Hematopoietic multipotent progenitor cell treated with erythropoietin and hydrocortisone succinate and interleukin-3 and kit ligand, for 17 days (in vitro differentiated cells): ENCODE measurements at places on chromosomes 7 and 10.
A peak's percentile ranks its signal among the peaks of the same experiment; 100 is the strongest.

GRCh38 chr10:32960022-32960421 is 2.0 kb upstream of the ITGB1 start:
- peak; percentile 10 for DNase-seq

GRCh38 chr7:146492017-146492416 is 375.4 kb downstream of the CNTNAP2 start:
- DNase-seq = no peak

GRCh38 chr10:14671386-14671831 is 103.3 kb downstream of the FAM107B start:
- no peak for DNase-seq

DNA sequence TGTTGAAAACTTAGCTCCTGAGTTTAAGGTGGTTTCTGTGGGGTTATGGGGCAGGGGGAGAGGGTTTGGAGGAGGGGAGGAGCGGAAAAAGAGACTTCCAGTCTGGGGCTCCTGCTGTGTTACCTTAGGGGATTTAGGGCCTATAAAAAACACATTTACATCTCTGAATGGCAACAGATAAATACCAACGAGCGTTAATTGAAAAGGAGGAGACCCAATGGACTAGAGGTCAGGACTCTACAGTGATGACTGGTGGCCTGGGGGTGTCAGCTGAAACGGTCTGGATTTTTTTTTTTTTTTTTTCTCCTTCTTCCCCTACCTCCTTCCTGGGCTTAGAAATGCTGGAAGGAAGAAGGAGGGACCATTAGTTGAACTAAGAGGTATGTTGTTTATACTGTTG is 47.4 kb downstream of the AUTS2 start:
- DNase-seq = no peak

DNA sequence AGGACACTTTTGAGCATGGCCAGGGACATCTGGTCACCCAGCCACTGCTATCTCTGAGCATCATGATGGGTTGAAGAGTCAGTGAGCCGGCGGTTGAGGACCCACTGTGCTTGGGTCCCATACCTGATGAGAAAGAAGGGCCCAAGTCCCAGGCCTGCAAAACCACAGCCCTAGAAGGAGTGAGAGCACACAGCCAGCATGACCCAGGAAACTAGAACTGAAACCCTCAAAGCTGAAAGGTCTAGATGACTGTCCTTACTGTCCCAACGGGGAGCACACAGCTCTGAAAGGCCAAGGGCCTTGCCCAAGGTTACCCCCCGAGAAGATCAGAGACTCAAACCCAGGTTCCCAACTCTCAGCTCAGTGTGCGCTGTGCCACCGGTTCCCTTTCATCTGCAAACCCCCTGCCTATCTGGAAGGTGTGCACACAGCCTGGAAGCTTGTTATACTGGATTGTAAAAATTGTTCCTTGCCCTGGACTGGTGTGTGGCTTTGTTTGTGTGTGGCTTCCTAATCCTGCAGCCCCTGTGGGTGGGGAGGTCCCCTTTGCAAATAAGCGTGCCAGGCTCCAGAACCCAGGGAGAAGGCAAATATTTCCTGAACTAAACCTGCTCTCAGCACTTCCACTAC is 22.6 kb upstream of the PSAP start:
- no peak for DNase-seq

- DNase-seq = no peak
Measured at GRCh38 chr10:63665670-63666134, 144.5 kb downstream of the REEP3 start.

DNA sequence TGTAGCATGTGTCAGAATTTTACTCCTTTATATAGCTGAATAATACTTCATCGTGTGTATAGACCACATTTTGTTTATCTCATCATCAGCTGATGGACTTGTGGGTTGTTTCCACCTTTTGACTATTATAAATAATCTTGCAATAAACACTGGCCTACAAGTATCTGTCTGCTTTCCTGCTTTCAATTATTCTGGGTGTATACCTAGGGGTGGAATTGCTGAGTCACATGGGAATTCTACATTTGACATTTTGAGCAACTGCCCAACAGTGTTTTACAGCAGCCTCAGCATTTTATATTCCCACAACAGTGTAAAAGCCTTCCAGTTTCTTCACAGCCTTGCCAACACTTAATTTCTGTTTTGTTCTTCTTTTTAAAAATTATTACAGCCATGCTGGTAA is 200.3 kb upstream of the PRSS1 start:
- no peak for DNase-seq

- DNase-seq = no peak
Measured at GRCh38 chr10:125261491-125262186, 101.3 kb upstream of the CTBP2 start.

DNA sequence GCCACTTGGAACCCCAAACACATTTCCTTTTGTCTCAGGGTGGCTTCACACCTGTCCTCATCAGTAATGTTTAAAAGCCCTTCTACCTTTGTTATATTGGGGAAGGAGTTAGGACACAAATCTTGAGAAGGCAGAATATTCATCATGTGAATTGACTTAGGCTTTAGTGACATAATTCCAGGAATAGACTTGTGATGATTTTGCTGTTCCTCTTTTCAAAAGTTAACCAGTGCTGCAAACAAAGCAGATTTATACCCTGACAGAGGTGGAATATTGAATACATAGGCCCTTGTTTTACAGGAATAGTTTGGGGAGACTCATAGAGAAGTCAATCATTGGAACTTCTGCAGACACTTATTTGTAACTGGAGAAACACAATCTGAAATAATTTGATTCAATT is 27.0 kb downstream of the ZNF786 start:
- no peak for DNase-seq

- no peak for DNase-seq
Measured at GRCh38 chr7:83658126-83658525, 9.2 kb upstream of the SEMA3E start.

DNA sequence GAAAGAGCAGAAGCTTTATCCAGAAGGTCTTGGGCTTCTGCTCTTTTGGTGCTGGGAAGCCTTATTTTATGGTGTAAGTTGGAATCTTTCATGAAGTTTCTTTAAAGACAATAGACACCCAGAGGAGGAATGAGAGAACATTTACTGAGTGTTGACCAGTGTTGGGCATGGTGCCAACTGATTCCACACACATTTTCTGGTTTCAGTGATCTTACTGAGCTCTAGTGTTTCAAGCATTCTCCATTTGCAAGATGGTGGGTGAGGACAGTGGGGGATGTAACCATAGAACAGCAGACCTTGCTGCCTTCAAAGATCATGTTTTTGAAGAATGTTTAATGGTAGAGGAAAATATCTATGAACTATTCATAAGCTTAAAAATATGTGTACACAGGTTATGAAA is 114.6 kb downstream of the LRMDA start:
- DNase-seq = no peak

GRCh38 chr7:1463676-1464223 is 4.5 kb upstream of the MICALL2 start:
- peak; percentile 57 for DNase-seq

- DNase-seq = no peak
Measured at GRCh38 chr10:35824704-35825103, 182.6 kb upstream of the FZD8 start.

DNA sequence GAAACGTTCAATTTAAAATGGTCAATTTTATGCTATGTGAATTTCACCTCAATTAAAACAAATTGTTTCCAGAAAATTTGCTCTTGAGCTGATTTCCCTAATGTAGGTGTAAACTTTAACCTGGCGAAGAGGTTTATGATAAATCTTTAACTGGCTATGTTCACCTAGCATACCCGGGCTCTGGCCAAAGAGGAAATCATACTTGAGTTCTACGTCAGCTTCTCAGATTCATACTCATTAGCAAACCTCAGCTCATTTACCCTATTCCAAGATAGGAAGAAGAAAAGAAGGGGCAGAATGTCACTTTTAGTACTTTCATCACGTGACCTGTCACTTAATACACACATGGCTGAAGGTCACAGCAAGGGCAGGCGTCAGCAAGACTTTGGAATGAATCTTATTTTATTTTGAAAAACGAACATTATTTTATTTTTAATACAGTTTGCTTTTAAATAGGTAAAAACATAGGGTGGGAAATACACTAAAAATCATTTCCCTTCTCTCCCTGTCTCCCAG is 97.0 kb downstream of the ABLIM1 start:
- no peak for DNase-seq

GRCh38 chr10:19862811-19863515 is 46.7 kb downstream of the PLXDC2 start:
- DNase-seq = no peak

- DNase-seq = no peak
Measured at GRCh38 chr10:4459531-4459930, 366.5 kb upstream of the AKR1E2 start.

- DNase-seq = no peak
Measured at GRCh38 chr7:68700414-68700813, 897.9 kb upstream of the AUTS2 start.

- DNase-seq = peak; percentile 62
Measured at GRCh38 chr7:100158229-100159098, at the start of gene TRAPPC14. Gene TRAPPC14, minus strand, starts transcription at chr7:100158723. Its CDS starts 224 bp downstream, at chr7:100158499.

DNA sequence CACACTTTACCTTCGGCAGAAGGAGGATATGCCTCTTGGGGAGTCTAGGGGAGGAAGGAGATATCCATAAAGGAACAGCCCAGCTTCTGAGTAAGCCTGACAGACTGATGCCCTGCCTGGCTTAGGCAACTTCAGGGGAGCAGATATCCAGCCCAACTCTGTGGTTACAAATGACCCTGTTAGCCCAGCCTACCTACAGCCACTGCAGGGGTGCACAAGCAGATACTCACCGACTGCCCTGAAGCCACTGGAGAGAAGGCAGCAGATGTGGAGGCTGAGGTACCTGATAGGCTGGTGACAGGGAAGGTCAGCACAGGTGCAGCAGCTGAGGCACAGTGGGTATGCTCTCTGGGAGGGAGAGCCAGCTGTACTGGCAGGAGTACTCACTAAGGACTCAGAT is 770.2 kb downstream of the GRID1 start:
- no peak for DNase-seq

- DNase-seq = no peak
Measured at GRCh38 chr7:36887969-36888368, 163.7 kb upstream of the AOAH start.

- DNase-seq = no peak
Measured at GRCh38 chr7:96770758-96771157, 61.1 kb upstream of the SEM1 start.

GRCh38 chr10:75402486-75403143 is 1.1 kb upstream of the ZNF503 start:
- DNase-seq = no peak

DNA sequence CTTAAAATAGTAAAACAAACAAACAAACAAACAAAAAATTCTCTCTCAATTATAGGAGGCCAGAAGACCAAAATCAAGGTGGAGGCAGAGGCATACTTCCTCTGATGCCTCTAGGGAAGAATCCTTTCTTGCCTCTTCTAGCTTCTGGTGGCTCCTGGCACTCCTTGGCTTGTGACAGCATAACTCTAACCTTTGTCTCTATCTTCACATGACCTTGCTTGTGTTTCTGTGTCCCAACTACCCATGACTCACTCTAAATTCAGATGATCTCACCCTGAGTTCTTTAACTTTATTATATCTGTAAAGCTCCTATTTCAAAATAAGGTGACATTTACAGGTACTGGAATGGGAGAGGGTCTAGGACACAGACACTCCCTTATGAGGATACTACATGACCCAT is 88.3 kb upstream of the ANTXRL start:
- DNase-seq = no peak

GRCh38 chr7:55548295-55548731 is 24.0 kb downstream of the VOPP1 start:
- DNase-seq = no peak

DNA sequence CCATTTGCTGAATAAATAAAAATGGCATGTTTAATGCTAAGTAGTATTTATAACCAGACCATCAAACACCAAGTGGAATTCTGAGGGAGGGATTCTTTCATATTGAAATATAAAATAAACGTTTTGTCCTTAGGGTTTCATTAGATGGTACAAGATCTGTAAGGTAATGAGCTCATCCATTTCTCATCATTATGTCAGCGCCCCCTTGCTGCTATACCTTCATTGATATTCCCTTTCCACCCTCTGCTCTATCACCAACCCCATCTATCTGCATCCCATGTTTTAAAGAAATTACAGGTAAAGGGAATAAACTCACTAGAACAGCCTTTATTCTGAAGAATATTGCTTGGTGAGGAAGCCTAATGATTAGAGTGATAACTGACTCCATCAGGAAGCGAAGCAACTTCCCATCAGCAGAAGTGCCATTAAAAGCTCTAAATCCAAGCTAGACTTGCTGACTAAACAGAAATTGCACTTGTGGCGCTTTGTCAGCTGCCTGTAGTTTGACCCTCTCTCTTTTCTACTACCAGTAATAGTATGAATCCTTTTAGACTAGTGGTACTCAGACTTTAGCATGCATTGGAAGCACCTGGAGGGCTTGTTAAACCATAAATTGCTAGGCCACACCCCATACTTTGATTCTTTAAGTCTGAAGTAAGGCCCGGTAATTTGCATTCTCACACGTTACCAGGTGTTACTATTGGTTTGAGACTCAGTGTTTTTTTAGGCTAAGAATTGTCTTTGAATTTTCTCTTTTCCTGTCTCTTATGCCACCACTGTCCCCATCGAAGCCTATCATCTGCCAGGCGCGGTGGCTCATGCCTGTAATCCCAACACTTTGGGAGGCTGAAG is 27.5 kb downstream of the ADD3 start:
- no peak for DNase-seq

DNA sequence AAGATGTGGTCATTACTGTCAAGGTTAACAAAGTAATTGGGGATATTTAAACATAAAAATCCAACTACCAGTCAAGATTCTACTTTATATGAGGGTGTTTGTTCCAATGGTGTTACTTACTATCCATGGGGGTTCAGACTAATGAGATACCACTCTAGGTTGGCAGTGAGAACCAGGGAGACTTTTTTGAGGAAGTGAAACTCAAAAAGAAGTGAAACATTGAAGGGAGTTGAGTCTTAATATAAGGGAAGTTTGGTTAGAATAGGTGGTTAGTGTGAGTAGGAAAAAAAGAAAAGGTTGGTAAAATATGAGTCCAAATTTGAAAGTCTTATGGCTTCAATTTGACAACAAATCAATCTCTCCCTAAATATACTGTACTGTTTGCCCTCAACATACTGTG is 123.6 kb upstream of the ANK3 start:
- DNase-seq = no peak

- no peak for DNase-seq
Measured at GRCh38 chr10:3786295-3787015, 1.4 kb upstream of the KLF6 start.

DNA sequence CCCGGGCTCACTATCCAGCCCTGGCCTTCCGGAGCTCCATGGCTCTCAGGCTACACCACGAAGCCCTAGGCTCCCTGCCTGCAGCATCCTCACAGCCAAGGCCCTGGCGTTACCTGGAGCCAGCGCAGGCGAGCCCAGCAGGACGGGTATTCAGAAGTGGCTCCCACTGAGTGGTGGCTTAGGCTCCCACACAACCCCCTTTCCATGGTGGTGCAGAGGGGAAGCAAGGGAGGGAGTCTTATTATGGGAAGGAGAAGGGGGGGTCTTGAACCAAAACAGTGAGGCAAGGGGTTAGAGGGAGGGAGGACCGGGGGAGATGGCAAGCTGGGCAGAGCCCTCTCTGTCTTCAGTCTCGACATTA is 29.6 kb upstream of the NDST2 start:
- DNase-seq = no peak
